Glutamatergic neuron (in vitro differentiated cells): ENCODE measurements at places on chromosomes 1 and 21.

DNA sequence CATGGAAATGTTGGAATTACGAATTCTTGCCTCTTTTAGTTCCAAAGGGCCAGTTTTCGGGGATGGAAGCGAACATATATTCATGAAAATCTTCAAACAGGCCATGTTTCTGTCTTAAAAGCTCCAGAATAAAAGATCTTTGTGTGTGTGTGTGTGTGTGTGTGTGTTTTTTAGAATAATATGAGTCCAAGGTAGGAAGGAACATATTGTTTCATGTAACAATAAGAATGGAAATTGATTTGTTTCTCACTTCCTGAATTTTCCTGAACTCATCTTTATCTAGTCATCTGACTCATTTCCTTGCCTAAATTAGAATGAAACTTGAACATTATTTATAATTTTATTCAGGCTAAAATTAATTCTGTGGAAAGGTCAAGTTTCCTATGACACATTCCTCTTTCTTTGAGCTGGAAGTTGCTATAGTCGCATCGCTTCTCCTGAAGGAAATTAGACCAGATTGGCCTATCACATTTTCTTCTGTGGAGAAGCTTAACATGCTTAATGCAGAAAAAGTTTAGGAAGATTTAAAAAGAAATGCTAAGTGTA is 805.1 kb upstream of the ADAMTS5 start:
- no peaks in the 10 kb centered on the region for H3K36me3 ChIP-seq
- no peak for DNase-seq
- H3K27me3 ChIP-seq, result peaks cover 2% of the 10 kb centered on the region
- H3K4me1 ChIP-seq, result peaks cover 3% of the 10 kb centered on the region
- no peak overlapping the region for H3K27ac ChIP-seq

DNA sequence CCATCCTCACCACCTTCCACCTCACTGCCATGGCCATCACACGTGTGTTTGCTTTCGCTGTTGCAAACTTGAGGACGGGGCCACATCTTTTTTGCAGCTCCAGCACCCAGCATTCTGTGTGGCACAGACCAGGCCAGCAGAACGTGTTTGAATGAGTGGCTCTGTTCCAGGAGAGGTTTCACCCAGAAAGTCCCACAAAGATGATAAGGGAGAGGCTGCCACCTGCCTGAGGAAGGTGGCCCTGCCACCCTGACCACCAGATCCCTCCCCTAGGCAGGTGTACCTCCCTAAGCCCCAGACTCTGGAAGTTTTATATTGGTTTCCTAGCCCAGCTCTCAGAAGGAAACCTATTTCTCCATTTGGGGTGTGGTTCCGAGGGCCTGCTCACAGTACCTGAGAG is 252.1 kb downstream of the KAZN start:
- no peak for DNase-seq
- peaks cover 4% of the 10 kb centered on the region for H3K4me1 ChIP-seq
- H3K4me3 ChIP-seq, result no peak overlapping the region

DNA sequence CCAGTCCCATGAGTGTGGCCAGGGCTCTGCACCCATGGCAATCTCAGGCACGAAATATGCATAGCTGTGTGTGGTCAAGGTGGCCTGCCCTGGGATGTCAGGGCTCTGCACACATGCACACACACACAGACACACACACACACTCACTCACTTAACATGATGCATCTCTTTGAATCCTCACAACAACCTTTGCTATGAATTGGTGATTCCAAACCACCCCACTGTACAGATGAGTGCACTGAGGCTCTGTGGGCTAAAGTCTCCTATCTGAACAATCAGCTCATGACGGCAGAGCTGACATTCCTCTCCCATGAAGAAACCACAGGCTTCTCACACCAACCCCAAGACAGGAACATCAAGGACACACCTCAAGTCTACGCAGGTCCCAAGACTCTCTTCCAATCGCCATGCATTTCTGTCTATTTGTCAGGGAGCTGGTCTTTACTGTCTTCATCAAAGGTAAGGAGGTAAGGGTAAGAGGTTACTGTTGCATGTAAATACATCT is 131.6 kb downstream of the ETS2 start:
- peaks cover 2% of the 10 kb centered on the region for H3K27me3 ChIP-seq
- no peaks in the 10 kb centered on the region for H3K4me1 ChIP-seq
- no peak overlapping the region for H3K27ac ChIP-seq
- no peak for DNase-seq
- H3K36me3 ChIP-seq, result no peaks in the 10 kb centered on the region

DNA sequence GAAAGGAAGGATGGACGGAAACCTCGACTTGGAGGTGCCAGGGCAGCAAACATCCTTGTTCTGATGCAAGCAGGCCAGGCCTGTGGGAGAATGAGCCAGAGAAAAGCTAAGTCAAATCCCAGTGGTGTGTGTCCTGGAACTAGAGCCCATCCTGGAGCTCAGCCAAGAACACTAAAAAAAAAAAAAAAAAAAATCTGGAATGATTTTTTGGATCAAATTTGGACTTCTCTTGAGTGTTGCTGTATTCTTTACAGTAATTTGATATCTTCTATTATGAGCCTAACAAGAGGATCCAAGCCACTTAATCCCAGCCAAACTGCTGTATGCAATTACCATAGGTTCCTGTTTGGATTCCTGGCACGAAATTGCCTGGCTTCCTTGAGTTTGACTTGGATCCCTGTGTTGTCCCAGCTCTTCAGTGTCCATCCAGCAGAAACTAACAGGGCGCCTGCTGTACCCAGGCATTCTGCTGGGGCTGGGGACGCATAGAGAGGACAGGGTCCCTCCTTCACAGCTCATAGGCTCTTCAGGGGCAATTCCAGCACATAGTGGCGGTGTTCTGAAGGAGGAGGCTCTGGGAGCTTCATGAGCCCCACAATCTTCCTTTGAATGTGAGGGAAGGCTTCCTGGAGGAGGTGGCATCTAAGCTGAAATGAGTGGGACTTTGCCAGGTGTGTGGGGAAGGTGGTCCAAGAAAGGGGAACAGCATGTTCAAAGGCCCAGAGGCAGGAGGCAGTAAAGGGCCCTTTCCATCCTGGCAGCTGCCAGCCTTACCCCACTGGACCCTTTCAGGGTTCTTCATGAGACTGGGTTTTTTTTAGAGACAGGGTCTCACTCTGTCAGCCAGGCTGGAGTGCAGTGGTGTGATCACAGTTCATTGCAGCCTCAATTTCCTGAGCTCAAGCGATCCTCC is 24.7 kb downstream of the EPHX1 start:
- H3K4me3 ChIP-seq, result no peak overlapping the region
- no peak for DNase-seq
- H3K4me1 ChIP-seq, result no peaks in the 10 kb centered on the region
- no peak overlapping the region for H3K27ac ChIP-seq
- H3K36me3 ChIP-seq, result peaks cover 4% of the 10 kb centered on the region
- peaks cover 2% of the 10 kb centered on the region for H3K27me3 ChIP-seq

DNA sequence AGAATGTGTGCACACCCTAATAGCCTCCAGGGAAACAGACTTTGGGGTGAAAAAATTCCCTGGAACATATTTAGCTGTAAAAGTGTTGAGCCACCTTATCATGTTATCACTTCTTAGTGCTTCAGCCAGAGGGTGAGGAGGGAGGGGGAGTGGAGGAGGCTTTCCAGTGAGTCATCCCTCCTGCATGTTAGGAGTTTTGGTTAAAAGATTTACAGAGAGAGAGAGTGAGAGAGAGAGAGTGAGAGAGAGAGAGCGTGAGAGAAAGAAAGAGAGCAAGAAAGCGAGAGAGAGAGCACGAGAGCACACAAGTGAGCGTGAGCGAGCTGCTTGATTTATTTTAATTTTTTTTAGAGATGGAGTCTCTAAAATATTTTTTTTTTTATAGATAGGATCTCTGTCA is 13.5 kb upstream of the CACNA1E start:
- no peaks in the 10 kb centered on the region for H3K36me3 ChIP-seq
- no peaks in the 10 kb centered on the region for H3K4me1 ChIP-seq
- H3K27ac ChIP-seq, result no peak overlapping the region
- no peaks in the 10 kb centered on the region for H3K27me3 ChIP-seq

- no peak overlapping the region for H3K27ac ChIP-seq
- no peak overlapping the region for H3K4me3 ChIP-seq
- no peaks in the 10 kb centered on the region for H3K36me3 ChIP-seq
- no peak for DNase-seq
Observed at GRCh38 chr1:158055854-158056253, 62.4 kb downstream of the KIRREL1 start.

GRCh38 chr1:191350938-191351337 is 807.3 kb upstream of the RGS18 start:
- H3K4me1 ChIP-seq, result no peaks in the 10 kb centered on the region
- DNase-seq, result no peak
- H3K4me3 ChIP-seq, result no peak overlapping the region
- H3K27me3 ChIP-seq, result no peaks in the 10 kb centered on the region
- no peak overlapping the region for H3K27ac ChIP-seq

GRCh38 chr1:53334781-53335180 is 6.9 kb upstream of the LRP8 start:
- no peak overlapping the region for H3K4me3 ChIP-seq
- no peak for DNase-seq
- no peak overlapping the region for H3K27ac ChIP-seq
- H3K27me3 ChIP-seq, result peaks cover 2% of the 10 kb centered on the region

- peaks cover 3% of the 10 kb centered on the region for H3K4me1 ChIP-seq
- DNase-seq, result no peak
- H3K27me3 ChIP-seq, result no peaks in the 10 kb centered on the region
- no peak overlapping the region for H3K27ac ChIP-seq
- no peaks in the 10 kb centered on the region for H3K36me3 ChIP-seq
Observed at GRCh38 chr1:186985889-186986491, 157.2 kb downstream of the PLA2G4A start.

DNA sequence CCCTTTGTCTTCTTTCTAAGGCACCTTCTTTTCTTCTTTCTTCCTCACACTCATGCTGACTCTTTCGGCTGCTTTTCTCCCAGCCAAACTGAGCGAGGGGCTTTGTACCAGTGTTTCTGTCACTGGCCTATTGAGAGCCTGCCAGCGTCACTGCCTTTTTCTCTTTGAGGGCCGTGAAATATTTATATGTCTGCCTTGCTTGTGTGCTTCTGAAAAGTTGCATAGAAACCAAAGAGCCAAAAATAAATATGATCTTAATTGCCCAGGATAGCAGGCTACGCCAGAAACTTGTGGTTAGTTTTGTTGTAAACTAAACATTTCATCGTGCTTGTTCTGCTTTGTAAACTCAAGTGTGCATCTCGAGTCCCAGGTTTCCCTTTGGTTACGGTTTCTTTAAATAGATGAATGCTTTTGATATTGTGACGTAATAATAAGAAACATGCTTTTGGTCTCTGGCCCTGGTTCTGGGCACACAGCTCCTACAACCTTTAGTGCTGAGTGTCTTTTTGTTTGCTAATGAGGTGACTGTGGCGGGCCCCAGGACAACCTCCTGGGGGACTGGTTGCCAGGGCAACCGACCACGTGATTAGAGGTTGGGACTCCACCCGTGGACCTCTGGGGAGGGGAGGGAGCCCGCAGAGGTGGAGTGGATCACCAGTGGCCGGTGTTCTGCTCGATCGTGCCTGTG is 10.8 kb downstream of the SLC37A1 start:
- peak; percentile 82 for DNase-seq
- H3K27ac ChIP-seq, result peak overlapping the region; percentile 93
- peaks cover 46% of the 10 kb centered on the region for H3K4me1 ChIP-seq
- H3K36me3 ChIP-seq, result peaks cover 9% of the 10 kb centered on the region

DNA sequence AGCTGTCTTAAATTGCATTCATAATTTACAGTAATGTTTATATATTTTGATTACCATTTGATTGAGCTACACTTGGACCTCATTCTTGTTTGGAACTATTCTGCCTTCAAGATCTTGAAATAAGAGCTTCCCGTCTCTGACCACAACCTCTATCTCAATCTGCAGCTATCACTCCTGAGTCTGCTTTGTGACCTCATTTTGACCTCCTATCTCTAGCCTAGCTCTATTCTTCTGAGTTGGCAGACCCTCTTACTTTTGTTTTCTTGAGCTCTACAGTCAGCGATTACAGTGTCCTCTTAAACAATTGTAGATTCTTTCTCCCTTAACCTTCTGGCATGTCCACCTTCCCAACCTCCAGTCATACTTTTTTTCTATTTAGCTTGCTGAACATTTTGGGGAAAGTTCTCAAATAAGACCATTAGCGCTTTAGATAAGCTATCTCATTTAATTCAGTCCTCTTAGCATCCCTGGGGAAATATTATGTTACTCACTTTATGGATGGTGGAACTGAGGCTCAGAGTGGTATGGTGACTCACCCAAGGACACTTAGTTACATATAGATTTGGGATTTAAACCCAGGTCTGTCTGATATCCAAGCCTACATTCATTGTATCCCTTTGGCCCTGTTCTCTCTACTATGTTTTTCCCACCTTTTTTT is 19.1 kb downstream of the RPAP2 start:
- H3K27ac ChIP-seq, result no peak overlapping the region
- no peak for DNase-seq
- no peak overlapping the region for H3K4me3 ChIP-seq
- no peaks in the 10 kb centered on the region for H3K27me3 ChIP-seq

- no peaks in the 10 kb centered on the region for H3K27me3 ChIP-seq
- H3K4me1 ChIP-seq, result peaks cover 7% of the 10 kb centered on the region
- no peak overlapping the region for H3K4me3 ChIP-seq
- no peak overlapping the region for H3K27ac ChIP-seq
- no peaks in the 10 kb centered on the region for H3K36me3 ChIP-seq
- DNase-seq, result no peak
Observed at GRCh38 chr1:94068999-94069918, 51.7 kb downstream of the ABCA4 start.

DNA sequence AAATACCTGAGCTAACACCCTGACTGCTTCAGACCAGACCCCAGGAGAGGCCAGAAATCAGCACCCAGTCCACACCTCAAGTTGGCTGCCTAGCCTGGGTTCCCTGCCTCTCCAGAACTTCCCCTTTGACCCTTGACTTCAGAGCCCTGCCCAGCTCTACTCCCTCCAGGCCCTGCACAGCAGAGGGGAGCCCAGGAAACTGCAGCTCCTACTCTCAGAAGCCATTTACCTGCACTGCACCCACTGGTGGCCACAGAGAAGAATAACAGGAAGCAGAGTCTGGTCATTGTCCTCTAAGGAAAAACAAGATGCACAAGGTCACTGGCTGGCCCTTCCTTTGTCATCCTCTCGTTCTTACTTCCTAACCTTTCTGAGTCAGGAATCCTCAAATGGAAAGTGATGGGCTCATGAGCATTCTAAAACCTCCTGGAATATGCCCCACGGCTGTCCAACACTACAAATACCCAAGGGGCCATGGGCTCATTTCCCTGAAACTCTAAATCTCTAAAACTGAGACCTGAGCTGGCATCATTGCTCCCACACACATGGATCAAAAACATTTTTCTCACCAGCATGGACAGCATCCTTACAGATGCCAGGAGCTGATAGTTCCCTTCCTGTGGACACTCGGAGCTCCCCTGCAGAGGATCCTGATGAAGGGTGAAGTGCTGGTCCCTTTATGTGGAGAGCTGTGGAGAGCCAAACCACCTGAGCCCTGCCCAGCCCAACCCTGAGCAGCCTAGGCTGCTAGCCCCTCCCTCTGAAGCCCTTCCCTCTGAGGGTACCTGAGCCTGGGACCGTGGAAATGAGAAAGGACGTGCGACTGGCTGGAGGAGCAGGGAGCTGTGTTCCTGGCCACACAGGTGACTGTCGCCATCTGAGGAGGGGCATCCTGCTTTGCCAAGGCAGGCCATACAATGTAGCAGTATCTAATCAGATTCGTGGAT is at the start of gene ITLN2:
ITLN2 (minus strand) TSS at position 652 of the 947 bp plus-strand sequence; CDS start at position 584, 68 bp downstream.
- H3K27ac ChIP-seq, result no peak within 1 kb of the TSS
- no peak within 1 kb of the TSS for H3K4me3 ChIP-seq
- H3K36me3 ChIP-seq, result no peaks in the 10 kb centered on the region
- peak; percentile 54 for DNase-seq
- no peaks in the 10 kb centered on the region for H3K27me3 ChIP-seq

GRCh38 chr1:207878939-207879338 is 32.0 kb downstream of the CD34 start:
- H3K27ac ChIP-seq, result no peak overlapping the region
- no peaks in the 10 kb centered on the region for H3K27me3 ChIP-seq
- H3K36me3 ChIP-seq, result no peaks in the 10 kb centered on the region
- DNase-seq, result no peak
- no peaks in the 10 kb centered on the region for H3K4me1 ChIP-seq
